CD4-positive, alpha-beta T cell treated with Interleukin-12 subunit alpha and Interleukin-12 subunit beta, for 1 hour (primary cell): ENCODE measurements at places on chromosomes 2 and 18.

DNA sequence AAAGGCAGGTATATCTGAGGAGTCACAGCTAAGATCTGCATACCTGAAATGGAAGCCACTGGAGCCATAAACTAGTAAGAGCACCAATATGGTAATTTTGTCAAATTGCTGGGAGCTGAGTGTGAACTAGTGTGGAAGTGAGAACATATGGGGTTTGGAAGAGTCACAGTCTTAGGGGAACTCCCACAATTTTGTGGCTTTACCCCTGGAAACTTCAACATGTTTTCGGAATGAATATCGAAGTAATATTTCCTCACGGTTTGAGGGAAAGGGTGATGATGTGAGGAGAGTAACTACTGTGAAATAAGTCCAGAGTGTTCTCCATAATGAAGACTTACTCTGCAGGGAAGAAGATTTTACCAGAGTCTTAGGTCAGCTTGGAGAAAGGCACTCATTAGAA is 565.9 kb downstream of the RIT2 start:
- no peak for DNase-seq

DNA sequence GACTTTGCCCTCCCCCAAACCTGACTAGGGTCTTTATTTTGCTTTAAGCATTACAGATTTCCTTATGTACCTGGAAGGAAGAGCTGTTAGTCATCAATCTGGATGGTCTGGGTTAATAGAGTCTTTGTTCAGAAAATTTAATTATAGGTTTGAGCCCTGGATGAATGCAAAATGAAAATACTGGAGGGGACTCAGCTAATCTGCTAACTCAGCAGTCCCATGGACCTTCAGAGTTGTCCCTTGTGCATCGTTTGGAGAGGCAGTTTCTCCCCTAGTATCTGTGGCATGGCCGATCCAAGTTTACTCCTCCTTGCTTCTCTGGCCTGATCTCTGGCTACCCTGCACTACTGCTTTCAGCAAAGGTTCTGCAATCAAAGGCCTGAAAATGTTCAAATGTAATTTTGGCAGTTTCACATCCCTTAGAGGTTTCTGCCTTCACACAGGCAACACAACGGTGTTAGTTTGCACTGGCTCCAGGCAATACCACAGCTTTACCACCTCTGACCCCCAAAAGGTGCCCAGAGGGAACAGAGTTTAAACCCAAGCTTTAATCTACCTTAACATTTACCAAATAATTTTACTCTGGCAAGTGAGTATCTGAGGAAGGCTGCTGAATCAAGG is 134.3 kb downstream of the THADA start:
- DNase-seq, result no peak

DNA sequence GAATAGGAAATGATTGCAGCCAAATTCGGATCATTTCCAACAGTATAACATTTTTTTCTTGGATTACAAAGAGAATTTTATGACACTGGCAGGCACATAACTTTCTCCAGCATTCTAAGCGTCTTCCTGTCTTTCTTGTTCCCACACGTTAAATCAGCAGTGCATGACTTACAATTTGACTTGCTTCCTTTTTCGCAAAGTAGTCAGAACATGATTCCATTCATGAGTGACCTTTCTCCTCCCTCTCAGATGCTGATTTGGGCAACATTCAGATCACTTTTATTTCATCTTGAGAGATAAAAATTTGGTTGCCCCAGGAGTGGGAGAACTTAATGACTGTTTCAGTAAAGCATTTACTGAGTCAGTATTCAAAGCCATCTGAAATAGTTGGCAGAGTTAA is 858.7 kb upstream of the ACVR2A start:
- no peak for DNase-seq

- no peak for DNase-seq
Measured at GRCh38 chr18:79737426-79737825, 57.8 kb downstream of the CTDP1 start.

- DNase-seq, result no peak
Measured at GRCh38 chr18:46728219-46728930, 28.5 kb downstream of the ST8SIA5 start.

- DNase-seq, result no peak
Measured at GRCh38 chr2:189860161-189860560, 75.9 kb downstream of the PMS1 start.

DNA sequence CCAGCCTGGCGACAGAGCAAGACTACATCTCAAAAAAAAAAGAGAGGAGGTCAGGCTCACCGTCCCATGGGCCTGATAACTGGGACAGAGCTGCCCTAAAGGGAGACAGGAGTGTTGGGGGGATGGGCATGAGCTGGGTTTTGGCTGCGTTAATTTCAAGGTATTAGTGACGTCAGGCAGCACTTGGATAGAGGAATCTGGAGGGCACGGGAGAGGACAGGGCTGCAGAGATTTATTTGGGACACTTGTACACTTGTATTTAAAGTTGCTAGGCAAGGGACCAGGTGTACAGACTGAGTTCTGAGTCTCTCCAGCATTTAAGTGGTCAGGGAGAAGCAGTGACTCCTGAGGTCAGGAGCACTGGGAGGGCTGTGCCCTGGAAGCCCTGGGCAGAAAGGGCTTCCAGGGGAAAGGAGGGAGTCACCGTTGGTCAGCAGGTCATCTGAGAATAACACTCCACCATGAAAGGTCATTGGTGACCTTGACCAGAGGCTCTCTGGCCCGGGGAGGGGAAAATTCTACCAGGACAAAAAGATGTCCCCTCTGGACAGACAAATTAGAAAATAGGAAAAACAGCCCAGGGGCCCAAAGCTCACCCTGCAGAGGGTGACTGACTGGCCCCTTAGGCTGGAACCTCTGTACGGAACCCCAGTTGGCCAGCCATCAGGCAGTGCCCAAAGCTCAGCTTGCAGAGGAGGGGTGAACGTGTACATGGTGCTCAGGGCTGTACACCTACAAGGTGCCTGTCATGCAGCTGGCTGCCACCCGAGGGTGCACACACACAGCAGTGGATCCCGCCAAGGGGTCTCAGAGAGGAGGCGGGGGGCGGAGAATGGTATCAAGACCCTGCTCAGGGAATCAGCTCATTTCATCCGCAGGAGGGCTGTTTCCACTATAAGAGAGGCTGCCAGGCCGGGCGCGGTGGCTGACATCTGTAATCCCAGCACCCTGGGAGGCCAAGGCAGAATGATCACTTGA is 23.0 kb upstream of the CNNM3 start:
- DNase-seq, result no peak

DNA sequence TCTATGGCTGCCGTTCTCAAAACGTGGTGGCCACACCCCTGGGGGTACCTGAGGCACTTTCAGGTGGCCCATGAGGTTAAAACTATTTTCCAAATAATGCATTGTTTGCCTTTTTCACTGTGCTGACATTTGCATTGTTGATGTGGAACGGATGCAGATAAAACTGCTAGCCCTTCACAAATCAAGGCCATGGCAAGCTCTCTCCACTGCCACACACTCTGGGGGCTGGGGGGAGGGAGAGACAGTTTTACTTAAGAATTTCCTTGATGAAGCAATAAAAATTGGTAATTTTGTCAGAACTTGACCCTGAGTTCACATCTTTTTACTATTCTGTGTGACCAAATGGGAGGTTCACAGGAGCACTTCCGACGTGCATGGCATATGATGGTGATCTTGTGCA is 22.0 kb upstream of the TGIF1 start:
- no peak for DNase-seq
